Transverse colon (tissue), 4 donors: ENCODE measurements at places on chromosomes 2 and 18. TPM values are rescaled to one million over a fixed set of nuclear protein-coding genes. Genes with fewer than 3 reads are reported as not detected.

The PROKR1 gene
- not detected for total RNA-seq

The EDAR gene
- total RNA-seq = not detected

The KCNS3 gene
- 13.7 TPM for total RNA-seq

- peaks cover 10% of the 10 kb centered on the region for H3K27me3 ChIP-seq
- H3K4me1 ChIP-seq = no peaks in the 10 kb centered on the region
- H3K36me3 ChIP-seq = no peaks in the 10 kb centered on the region
- no peak overlapping the region for H3K4me3 ChIP-seq
- no peak for DNase-seq
Measured at GRCh38 chr18:76684265-76684664, 138.1 kb upstream of the ZNF236 start.

- no peak overlapping the region for H3K27ac ChIP-seq
- H3K4me3 ChIP-seq = no peak overlapping the region
- no peaks in the 10 kb centered on the region for H3K27me3 ChIP-seq
- DNase-seq = no peak
- H3K36me3 ChIP-seq = no peaks in the 10 kb centered on the region
Measured at GRCh38 chr2:224263571-224264043, 138.3 kb downstream of the FAM124B start.

GRCh38 chr18:49008156-49008555 lies 57.4 kb upstream of the SMAD7 start:
- no peak for DNase-seq
- no peaks in the 10 kb centered on the region for H3K27me3 ChIP-seq
- no peak overlapping the region for H3K27ac ChIP-seq
- no peak overlapping the region for H3K4me3 ChIP-seq

DNA sequence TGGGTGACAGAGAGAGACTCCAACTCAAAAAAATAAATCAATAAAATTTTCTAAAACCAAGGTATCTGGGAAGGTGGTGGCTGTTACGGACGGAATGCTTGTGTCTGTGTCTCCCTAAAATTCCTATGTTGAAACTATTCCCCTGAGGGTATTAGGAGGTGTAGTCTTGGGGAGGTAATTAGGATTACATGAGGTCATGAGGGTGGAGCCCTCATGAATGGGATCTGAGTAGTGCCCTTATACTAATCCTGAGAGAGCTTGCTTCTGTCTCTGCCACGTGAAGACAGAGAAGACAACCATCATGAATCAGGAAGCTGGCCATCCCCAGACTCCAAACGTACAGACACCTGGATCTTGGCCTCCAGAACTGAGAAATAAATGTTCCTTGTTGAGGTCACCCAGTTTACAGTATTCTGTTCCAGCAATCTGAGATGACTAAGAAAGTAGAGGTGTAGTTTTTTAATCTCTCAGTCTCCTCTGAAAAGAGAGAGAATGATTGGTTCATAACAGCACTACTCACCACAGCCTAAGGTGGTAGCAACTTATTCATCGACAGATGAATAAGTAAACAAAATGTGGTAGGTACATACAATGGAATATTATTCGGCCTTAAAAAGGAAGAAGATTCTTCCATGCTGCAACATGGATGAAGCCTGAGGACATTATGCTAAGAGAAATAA lies 38.4 kb downstream of the TGFBRAP1 start:
- no peak for DNase-seq
- H3K4me1 ChIP-seq = no peaks in the 10 kb centered on the region
- no peaks in the 10 kb centered on the region for H3K36me3 ChIP-seq
- no peak overlapping the region for H3K4me3 ChIP-seq
- no peak overlapping the region for H3K27ac ChIP-seq
- no peaks in the 10 kb centered on the region for H3K27me3 ChIP-seq

- H3K27ac ChIP-seq = peak overlapping the region; percentile 83
- peak; percentile 7 for DNase-seq
- no peaks in the 10 kb centered on the region for H3K36me3 ChIP-seq
- no peaks in the 10 kb centered on the region for H3K27me3 ChIP-seq
- H3K4me3 ChIP-seq = peak overlapping the region; percentile 82
Measured at GRCh38 chr18:9333441-9334328, 888 bp upstream of the TWSG1 start.

DNA sequence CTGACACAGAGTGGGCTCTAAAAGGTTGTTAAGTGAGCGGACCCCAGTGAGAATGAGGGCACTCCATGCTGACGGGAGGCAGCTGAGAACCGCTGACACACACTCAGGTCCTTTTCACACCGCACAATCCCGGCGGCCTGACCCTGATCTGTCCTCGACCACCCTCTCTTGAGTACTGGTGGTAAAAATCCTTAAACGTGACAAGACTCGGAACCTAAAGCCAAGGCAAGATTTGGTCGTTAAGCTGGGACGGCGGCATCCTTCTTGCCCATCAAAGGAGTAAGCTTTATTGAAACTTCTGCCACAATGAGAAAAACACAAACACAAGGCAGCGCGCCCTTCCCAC lies 569 bp downstream of the TMX3 start:
- peak overlapping the region; percentile 96 for H3K4me3 ChIP-seq
- DNase-seq = peak; percentile 26
- H3K27ac ChIP-seq = peak overlapping the region; percentile 86
- peaks cover 7% of the 10 kb centered on the region for H3K4me1 ChIP-seq
- peaks cover 31% of the 10 kb centered on the region for H3K36me3 ChIP-seq
- no peaks in the 10 kb centered on the region for H3K27me3 ChIP-seq

- H3K4me3 ChIP-seq = no peak overlapping the region
- no peaks in the 10 kb centered on the region for H3K4me1 ChIP-seq
- no peak overlapping the region for H3K27ac ChIP-seq
- no peaks in the 10 kb centered on the region for H3K36me3 ChIP-seq
Measured at GRCh38 chr2:144583741-144584453, 64.0 kb upstream of the ZEB2 start.

DNA sequence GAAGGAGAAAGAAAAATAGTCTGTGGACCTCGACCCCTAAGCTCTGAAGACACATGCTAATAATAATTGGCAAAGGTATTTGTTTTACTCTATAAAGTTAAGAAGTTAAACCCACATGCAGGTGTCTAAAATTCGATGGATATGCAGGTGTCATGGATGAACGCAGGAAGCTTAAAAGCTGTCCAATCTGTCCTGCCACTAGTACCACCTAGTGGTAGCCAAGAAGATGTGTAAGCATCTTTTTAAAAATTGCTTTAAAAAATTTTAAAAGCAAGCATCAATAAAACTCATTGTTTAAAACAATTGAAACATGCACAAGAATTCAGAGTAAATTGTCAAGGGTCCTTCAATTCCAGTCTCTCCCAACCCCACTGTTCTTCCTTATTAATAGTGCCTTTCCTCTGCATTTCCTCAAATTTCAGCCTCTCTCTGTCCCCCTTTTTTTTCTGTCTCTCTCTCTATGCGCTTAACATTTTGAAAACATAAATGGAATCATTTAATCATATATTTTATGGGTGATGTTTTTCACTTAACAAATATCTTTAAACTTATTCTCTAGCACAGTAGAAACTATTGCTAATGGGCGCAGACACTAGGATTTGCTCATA lies 30.6 kb upstream of the PPP3R1 start:
- no peaks in the 10 kb centered on the region for H3K36me3 ChIP-seq

DNA sequence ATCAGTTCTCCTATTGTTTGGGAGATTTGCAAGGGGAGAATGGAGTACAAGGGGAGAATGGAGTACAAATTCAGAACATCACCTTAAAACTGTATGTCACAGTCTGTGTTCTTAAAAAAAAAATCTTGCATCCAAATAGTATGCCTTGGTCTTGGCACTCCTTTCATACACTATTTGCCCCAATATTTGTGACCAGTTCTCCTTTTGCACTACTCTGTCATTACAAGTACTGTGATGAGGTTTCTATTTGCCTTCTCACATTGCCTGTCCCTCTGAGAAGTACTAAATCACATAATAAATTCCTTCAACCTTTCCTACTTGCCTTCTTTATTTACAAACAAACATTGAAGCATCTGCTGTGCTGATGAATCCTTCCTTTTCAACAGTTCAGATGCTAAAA lies 36.0 kb upstream of the NCK2 start:
- no peak overlapping the region for H3K4me3 ChIP-seq
- no peaks in the 10 kb centered on the region for H3K27me3 ChIP-seq

- DNase-seq = no peak
- no peak overlapping the region for H3K4me3 ChIP-seq
- H3K27me3 ChIP-seq = no peaks in the 10 kb centered on the region
- H3K36me3 ChIP-seq = no peaks in the 10 kb centered on the region
- no peaks in the 10 kb centered on the region for H3K4me1 ChIP-seq
- no peak overlapping the region for H3K27ac ChIP-seq
Measured at GRCh38 chr2:225559072-225559415, 159.5 kb downstream of the NYAP2 start.

- H3K27ac ChIP-seq = no peak overlapping the region
- no peaks in the 10 kb centered on the region for H3K4me1 ChIP-seq
- no peak for DNase-seq
- H3K36me3 ChIP-seq = no peaks in the 10 kb centered on the region
- no peak overlapping the region for H3K4me3 ChIP-seq
Measured at GRCh38 chr2:75317316-75317715, 118.0 kb upstream of the TACR1 start.

GRCh38 chr2:224645722-224646121 lies 60.6 kb upstream of the CUL3 start:
- H3K36me3 ChIP-seq = no peaks in the 10 kb centered on the region
- H3K4me3 ChIP-seq = no peak overlapping the region
- no peaks in the 10 kb centered on the region for H3K27me3 ChIP-seq
- H3K27ac ChIP-seq = peak overlapping the region; percentile 43
- H3K4me1 ChIP-seq = no peaks in the 10 kb centered on the region
- peak; percentile 57 for DNase-seq

DNA sequence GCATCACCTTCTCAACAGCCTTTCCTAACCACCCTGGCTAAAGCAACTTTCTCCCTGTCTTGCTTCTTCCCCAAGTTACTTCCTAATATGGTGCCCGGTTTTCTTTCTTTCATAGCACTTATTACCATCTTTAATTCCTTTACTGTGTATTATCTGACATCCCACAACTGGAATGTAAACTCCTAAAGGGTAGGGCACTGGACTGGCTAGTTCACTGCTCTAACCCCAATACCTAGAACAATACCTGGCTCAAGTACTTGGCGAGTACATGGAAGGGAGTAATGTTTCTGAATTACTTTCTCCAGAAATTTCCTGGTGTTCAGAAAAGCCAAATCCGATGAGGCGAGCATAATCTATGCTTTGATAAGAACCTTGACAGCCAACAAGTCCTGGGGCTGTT lies 22.7 kb upstream of the RNF103 start:
- H3K27me3 ChIP-seq = no peaks in the 10 kb centered on the region
- no peak overlapping the region for H3K27ac ChIP-seq
- H3K4me1 ChIP-seq = peaks cover 16% of the 10 kb centered on the region
- no peak overlapping the region for H3K4me3 ChIP-seq
- H3K36me3 ChIP-seq = no peaks in the 10 kb centered on the region
- DNase-seq = no peak

DNA sequence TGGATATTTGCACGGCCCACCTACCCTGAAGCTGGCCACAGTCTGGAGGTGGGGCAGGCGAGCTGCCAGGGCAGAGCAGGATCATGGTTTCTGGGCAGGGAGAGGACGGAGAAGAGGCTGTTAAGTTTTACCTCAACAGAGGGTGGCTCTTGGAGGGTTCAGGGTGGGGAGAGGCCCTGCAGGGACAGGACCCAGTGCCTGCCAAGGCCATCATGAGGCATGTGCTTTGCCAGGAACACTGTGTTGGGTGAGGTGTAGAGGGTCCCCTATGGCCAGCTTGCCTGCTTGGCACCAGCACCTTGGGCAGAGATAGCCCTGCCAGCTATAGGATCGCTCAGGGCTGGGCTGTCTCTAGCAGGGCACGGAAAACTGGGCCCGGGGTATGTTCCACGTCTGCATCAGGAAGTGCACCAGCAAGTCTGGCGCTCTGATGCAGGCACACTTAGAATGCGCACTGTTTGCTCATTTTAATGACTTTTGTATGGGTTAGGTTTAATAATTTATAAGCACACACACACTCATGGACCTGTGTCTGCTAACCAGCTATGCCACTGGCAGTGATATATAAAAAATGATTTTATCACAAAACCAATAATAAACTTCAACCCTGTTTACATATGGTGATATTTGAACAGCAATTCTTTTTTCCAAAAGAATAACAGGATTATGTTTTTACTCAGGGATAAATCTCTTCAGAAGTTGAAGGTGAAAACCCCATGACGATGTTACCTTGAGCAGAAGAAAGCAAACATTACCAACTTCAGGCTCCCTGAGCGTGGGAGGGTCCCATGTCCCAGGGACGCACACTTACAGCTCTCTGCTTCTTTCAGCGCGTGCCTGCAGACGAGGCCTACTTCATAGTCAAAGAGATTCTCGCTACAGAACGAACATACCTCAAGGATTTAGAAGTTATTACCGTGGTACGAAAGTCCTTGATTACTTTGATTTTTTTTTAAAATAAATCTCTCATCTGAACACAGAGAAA lies 46.4 kb downstream of the STK25 start:
- H3K27ac ChIP-seq = no peak overlapping the region
- H3K4me3 ChIP-seq = no peak overlapping the region
- peak; percentile 21 for DNase-seq
- no peaks in the 10 kb centered on the region for H3K4me1 ChIP-seq
- H3K27me3 ChIP-seq = no peaks in the 10 kb centered on the region

- H3K36me3 ChIP-seq = no peaks in the 10 kb centered on the region
- no peak for DNase-seq
- H3K27me3 ChIP-seq = no peaks in the 10 kb centered on the region
- no peaks in the 10 kb centered on the region for H3K4me1 ChIP-seq
- no peak overlapping the region for H3K4me3 ChIP-seq
Measured at GRCh38 chr2:190169221-190170072, 106.9 kb upstream of the MSTN start.

DNA sequence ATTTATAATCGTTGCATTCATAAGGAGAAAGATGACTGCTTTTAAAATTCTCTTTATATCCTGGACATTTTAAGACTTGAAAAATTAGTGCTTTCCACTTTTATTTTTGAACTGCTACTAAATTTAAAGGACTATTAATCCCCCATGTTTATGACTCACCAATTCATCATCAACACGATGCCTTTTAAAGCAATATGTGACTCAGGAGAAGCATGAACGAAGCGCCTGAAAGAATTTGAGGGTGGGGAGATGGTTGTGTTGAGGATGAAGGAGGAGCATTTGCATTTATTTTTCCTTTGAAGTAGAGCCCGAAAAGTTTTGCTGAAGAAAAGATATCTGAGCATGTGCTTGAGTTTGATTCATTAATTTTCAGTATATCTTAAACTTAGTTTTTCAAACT lies 192.2 kb upstream of the LRRTM1 start:
- no peak for DNase-seq
- no peaks in the 10 kb centered on the region for H3K27me3 ChIP-seq
- no peaks in the 10 kb centered on the region for H3K36me3 ChIP-seq
- H3K4me1 ChIP-seq = no peaks in the 10 kb centered on the region
- H3K27ac ChIP-seq = no peak overlapping the region

DNA sequence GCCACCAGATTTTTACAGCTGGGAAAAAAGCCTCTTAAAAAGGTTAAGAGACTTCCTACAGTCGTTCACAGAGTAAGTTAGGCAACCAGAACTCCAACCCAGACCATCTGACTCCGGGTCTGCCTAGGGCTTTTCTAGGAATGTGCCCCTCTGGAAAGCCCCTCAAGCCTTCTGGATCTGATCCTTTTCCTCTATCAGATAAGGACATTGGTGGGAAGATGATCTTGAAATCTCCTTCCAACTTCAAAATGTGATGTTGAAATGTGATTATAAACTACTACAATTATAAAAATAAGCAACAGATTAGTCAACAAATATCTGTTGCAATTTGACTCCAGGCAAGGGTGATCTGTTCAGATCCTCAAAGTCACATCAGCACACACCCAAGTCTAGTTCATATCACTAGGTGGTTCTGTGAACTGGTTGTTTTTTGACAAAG lies 270.4 kb downstream of the ARHGAP15 start:
- H3K4me1 ChIP-seq = no peaks in the 10 kb centered on the region
- DNase-seq = no peak
- H3K36me3 ChIP-seq = no peaks in the 10 kb centered on the region
- no peaks in the 10 kb centered on the region for H3K27me3 ChIP-seq
- H3K27ac ChIP-seq = no peak overlapping the region
- H3K4me3 ChIP-seq = no peak overlapping the region
